ENCODE measurements at places on chromosomes 3 and 15. TPM values are rescaled to one million over a fixed set of nuclear protein-coding genes. Genes with fewer than 3 reads are reported as not detected.

SRPRB gene
- 29.2 TPM for total RNA-seq

C3orf22 gene
- total RNA-seq, result not detected

- peaks cover 9% of the 10 kb centered on the region for H3K4me1 ChIP-seq
- H3K27ac ChIP-seq, result no peak overlapping the region
- H3K4me3 ChIP-seq, result no peak overlapping the region
- DNase-seq, result no peak
- H3K36me3 ChIP-seq, result no peaks in the 10 kb centered on the region
Measured at GRCh38 chr15:40058476-40059140, 19.6 kb upstream of the SRP14 start.

GRCh38 chr15:78382114-78382880, 42.1 kb downstream of the CRABP1 start:
- no peaks in the 10 kb centered on the region for H3K27me3 ChIP-seq
- H3K4me3 ChIP-seq, result no peak overlapping the region
- DNase-seq, result no peak

- H3K36me3 ChIP-seq, result no peaks in the 10 kb centered on the region
- H3K4me3 ChIP-seq, result no peak overlapping the region
- no peaks in the 10 kb centered on the region for H3K4me1 ChIP-seq
- DNase-seq, result peak; percentile 94
- no peak overlapping the region for H3K27ac ChIP-seq
Measured at GRCh38 chr3:177824190-177824786, 627.0 kb upstream of the TBL1XR1 start.

GRCh38 chr3:146160321-146160963, 542 bp downstream of the PLOD2 start:
- peak; percentile 84 for DNase-seq
- H3K27ac ChIP-seq, result peak overlapping the region; percentile 91
- peaks cover 48% of the 10 kb centered on the region for H3K4me1 ChIP-seq
- H3K36me3 ChIP-seq, result no peaks in the 10 kb centered on the region
- H3K4me3 ChIP-seq, result peak overlapping the region; percentile 79
- H3K27me3 ChIP-seq, result no peaks in the 10 kb centered on the region

GRCh38 chr3:13851091-13851849, 28.6 kb downstream of the WNT7A start:
- no peak overlapping the region for H3K4me3 ChIP-seq
- H3K27ac ChIP-seq, result no peak overlapping the region
- no peaks in the 10 kb centered on the region for H3K36me3 ChIP-seq
- H3K4me1 ChIP-seq, result no peaks in the 10 kb centered on the region
- DNase-seq, result no peak
- H3K27me3 ChIP-seq, result no peaks in the 10 kb centered on the region

- H3K4me1 ChIP-seq, result peaks cover 5% of the 10 kb centered on the region
- H3K4me3 ChIP-seq, result no peak overlapping the region
- H3K27ac ChIP-seq, result no peak overlapping the region
- H3K36me3 ChIP-seq, result peaks cover 21% of the 10 kb centered on the region
- peak; percentile 59 for DNase-seq
Measured at GRCh38 chr15:40902605-40903561, 8.6 kb downstream of the VPS18 start.

DNA sequence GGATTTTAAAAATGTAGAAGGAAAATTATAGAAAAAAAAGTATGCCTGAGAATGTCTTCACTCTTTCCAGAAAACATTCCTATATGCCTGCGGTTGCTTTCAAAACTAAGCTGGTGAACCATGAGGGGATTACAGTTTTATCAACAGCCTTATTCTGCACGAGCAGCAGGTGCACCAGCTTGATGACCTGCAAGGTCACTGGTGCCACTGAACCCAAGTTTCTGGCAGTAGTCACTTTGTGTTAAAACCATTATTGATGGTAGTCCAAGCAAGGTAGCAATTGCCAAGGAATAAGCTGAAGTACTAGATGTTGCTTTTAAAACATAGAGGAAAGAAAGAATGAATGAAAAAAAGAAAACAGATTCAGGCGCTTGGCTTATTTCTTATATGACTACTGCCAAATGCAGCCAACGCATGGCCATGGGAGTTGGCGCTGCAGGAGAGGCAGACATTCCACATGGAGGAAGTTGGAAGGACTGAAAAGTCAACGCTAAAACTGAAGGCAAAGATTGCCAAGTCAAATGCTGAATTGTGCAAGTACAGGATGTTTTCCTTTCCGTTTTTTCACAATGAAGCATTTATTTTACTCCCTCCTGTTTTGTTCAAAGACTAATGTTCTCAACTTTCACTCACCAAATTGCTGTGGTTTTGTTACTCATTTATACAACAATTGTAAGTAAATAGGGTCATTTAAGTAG, 601.4 kb downstream of the CADM2 start:
- H3K36me3 ChIP-seq, result no peaks in the 10 kb centered on the region
- H3K27me3 ChIP-seq, result no peaks in the 10 kb centered on the region
- H3K4me1 ChIP-seq, result no peaks in the 10 kb centered on the region
- H3K27ac ChIP-seq, result no peak overlapping the region
- no peak for DNase-seq

DNA sequence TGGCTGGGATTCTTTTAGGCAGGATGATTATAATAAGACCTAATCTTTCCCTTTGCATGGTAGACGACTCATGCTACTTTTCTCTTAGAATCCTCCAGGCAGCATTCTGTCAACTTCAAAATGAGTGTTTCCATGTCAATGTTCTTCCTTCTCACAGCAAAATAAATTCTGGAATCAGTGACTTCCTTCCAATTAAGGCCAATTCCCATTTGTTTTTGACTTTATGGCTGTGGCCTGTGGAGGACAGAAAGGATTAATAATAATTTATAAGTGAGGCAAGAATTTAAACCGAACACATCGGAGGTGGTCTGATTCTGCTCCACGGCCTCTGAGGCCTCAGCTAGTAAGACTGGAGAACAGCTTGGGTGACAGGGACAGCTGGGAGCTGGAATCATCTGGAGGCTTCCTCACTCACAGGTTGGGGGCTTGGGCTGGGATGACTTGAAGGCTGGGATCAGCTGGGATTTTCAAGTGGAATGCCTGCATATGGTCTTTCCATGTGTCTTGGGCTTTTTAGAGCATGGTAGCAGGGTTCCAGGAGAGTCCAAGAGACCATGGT, 241.8 kb upstream of the MCTP2 start:
- no peaks in the 10 kb centered on the region for H3K4me1 ChIP-seq
- H3K36me3 ChIP-seq, result no peaks in the 10 kb centered on the region
- no peak overlapping the region for H3K4me3 ChIP-seq
